ENCODE measurements at places on chromosomes 4 and X. TPM values are rescaled to one million over a fixed set of nuclear protein-coding genes. Genes with fewer than 3 reads are reported as not detected.

GRCh38 chrX:45765767-45766166 is 565.1 kb upstream of the DIPK2B start:
- H3K4me1 ChIP-seq = no peaks in the 10 kb centered on the region
- no peaks in the 10 kb centered on the region for H3K36me3 ChIP-seq
- H3K27me3 ChIP-seq = no peaks in the 10 kb centered on the region
- H3K27ac ChIP-seq = no peak overlapping the region
- H3K4me3 ChIP-seq = no peak overlapping the region

DNA sequence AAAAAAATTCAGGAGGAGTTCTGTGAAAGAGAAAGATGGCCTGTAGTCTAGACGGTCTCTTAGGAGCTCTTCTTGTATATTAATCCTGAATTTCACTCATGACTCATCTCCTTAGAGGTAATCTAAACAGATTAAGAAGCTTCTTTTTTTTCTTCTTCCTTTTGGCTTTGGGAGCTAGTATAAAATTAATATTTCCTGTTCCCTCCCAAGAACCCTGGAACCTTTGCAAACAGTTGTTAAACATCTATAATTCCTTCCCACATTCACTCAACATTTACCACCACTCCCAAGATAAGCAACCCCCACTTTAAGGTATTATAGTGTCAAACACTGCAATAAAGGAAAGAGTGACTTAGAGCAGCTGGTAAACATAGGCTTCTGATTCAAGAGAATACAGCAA is 146.4 kb upstream of the EDNRA start:
- H3K27ac ChIP-seq = peak overlapping the region; percentile 15
- no peaks in the 10 kb centered on the region for H3K4me1 ChIP-seq
- H3K27me3 ChIP-seq = no peaks in the 10 kb centered on the region

DNA sequence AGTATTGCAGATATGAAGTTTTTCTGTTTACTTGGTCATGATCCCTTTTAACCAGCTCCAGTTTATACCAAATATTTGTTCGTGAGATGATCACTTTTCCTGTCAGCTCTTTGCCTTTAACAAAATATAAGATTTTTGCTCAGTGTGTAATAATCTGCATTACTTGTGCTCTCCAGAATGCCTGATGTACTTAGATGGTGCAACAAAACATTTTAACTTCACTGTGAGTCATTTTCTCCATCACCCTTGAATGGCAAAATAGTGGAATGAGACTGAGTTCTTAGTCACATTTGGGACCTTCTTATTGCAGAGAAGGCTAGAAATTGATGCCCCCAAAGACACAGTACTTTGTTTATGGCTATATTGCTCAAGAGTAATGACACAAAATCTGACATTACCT is 252.0 kb downstream of the FRMPD4 start:
- no peaks in the 10 kb centered on the region for H3K27me3 ChIP-seq
- H3K4me1 ChIP-seq = no peaks in the 10 kb centered on the region
- no peaks in the 10 kb centered on the region for H3K36me3 ChIP-seq
- DNase-seq = no peak
- H3K27ac ChIP-seq = no peak overlapping the region

- H3K36me3 ChIP-seq = no peaks in the 10 kb centered on the region
- H3K4me1 ChIP-seq = no peaks in the 10 kb centered on the region
- H3K27me3 ChIP-seq = no peaks in the 10 kb centered on the region
- H3K4me3 ChIP-seq = no peak overlapping the region
- DNase-seq = no peak
Measured at GRCh38 chr4:169428376-169428775, 157.6 kb upstream of the SH3RF1 start.

DNA sequence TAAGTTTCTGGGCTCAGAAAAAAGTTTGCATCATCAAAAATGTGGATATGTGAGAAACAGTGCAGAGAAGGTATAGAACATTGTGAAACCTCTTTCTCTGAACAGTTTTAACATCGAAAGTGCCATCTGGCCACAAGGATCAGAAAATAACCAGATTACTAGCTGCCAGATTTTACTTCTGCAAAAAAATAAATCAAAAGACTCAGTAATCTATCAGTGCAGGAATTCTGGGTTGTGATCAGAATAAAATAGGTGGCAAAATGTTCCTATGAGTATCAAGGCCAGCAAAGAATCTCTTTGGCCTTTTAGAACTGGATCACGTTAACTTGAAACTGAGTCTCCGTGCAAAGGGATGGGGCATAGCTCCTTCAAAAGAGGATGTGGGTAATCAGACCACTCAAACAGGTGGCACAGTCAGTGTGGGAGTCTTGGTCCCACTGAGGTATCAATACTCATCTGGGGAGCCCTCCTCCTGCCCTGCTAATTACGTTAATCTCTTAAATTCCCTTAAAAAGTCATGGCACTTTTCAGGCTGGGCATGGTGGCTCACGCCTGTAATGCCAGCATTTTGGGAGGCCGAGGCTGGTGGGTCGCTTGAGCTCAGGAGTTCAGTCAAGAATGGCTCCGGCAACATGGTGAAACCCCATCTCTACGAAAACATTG is 26.7 kb upstream of the RBM47 start:
- no peak for DNase-seq
- H3K4me3 ChIP-seq = no peak overlapping the region
- H3K4me1 ChIP-seq = no peaks in the 10 kb centered on the region
- no peak overlapping the region for H3K27ac ChIP-seq
- H3K36me3 ChIP-seq = no peaks in the 10 kb centered on the region

GRCh38 chrX:2183193-2183725 is 317.5 kb downstream of the DHRSX start:
- no peak overlapping the region for H3K27ac ChIP-seq
- H3K4me1 ChIP-seq = no peaks in the 10 kb centered on the region
- H3K36me3 ChIP-seq = no peaks in the 10 kb centered on the region
- DNase-seq = no peak
- no peaks in the 10 kb centered on the region for H3K27me3 ChIP-seq

DNA sequence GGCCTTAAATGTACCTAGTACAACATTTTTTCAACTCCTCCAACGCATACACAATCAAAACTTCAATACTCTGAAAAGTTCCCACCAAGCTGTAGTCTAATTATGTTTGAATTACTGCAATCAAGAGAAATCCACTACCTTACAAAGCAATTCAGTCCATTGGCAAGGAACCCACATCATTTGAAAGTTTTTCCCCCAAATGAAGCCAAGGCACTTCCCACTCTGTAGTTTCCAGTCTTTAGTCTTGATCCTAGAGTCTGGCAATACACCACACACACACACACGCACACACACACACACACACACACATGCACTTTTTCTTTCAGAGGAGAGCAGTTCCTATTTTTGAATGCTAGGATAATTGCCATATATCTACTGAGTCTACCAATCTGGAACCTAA is 79.6 kb downstream of the ANTXR2 start:
- H3K27ac ChIP-seq = no peak overlapping the region
- H3K27me3 ChIP-seq = no peaks in the 10 kb centered on the region
- DNase-seq = no peak
- no peak overlapping the region for H3K4me3 ChIP-seq
- no peaks in the 10 kb centered on the region for H3K36me3 ChIP-seq
- no peaks in the 10 kb centered on the region for H3K4me1 ChIP-seq

DNA sequence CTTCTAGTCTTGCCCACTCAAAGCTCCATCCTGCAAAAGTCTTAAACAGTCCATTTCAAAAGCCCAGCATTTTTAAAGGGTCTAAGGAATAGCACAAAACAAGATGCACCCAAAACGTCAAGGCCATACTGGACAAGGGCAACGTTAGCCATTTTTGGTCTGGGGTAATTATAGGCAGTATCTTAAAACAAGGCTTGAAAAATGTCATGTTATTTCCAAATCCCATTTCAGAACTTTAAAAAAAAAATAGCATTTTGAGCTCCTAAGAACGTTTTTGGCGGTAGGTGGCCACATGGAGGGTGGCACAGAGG is 584 bp upstream of the TMEM165 start:
- peak overlapping the region; percentile 100 for H3K27ac ChIP-seq
- no peak for DNase-seq
- H3K4me1 ChIP-seq = peaks cover 9% of the 10 kb centered on the region
- peak overlapping the region; percentile 97 for H3K4me3 ChIP-seq
- H3K36me3 ChIP-seq = no peaks in the 10 kb centered on the region

DNA sequence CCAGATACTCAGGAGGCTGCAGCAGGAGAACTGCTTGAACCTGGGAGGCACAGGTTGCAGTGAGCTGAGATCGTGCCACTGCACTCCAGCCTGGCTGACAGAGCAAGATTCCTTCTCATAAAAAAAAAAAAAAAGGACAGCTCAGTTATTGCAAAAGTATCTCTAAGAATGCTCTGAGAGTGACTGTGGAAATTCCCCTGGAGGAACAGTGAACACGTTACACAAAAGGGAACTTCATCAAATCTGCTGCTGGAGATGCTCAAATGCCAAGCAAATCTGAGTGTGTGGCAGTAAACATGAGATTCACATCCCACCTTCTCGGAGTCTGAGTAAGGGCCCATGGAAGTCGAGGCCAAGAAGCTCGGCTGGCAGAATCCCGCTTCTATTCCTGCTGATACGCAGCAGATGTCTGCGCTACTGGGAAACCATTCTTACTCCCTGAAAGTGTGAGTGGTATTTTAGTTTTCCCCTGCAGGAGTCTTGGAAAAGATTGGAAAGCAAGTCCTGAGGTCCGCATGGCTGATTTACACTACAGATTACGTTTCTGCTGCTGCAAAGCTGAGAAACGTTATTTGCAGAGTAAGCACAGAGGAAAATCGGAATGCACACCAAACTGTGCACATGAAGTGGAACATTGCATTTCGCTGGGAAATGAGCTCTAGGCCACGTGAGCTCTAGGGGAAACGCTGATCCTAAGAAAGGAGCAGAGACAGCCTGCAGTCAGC is 162.9 kb downstream of the NSUN7 start:
- H3K4me3 ChIP-seq = no peak overlapping the region
- no peak for DNase-seq
- no peaks in the 10 kb centered on the region for H3K27me3 ChIP-seq
- H3K36me3 ChIP-seq = no peaks in the 10 kb centered on the region
- peaks cover 4% of the 10 kb centered on the region for H3K4me1 ChIP-seq

DNA sequence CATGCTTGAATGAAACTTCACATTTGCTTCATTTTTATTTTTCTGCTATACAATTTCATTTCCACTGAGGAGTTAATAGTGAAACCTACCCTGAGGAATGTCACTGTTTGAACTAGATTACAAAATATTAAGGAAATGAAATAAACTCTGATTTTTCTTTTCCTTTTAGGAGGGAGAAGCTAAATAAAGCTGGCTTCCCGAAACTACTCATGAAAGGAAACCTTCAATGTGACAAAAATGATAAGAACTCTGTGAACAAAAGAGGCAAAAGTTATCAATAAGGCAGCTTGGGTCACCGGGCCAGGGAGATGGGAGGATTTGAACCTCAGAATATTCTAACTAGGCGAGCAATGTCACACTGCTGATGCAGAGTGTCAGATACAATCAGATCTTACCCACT is 185.2 kb downstream of the APBB2 start:
- no peak overlapping the region for H3K27ac ChIP-seq

- DNase-seq = no peak
- peaks cover 4% of the 10 kb centered on the region for H3K4me1 ChIP-seq
- H3K27me3 ChIP-seq = no peaks in the 10 kb centered on the region
- H3K36me3 ChIP-seq = no peaks in the 10 kb centered on the region
Measured at GRCh38 chr4:7918981-7919380, 20.7 kb downstream of the AFAP1 start.

DNA sequence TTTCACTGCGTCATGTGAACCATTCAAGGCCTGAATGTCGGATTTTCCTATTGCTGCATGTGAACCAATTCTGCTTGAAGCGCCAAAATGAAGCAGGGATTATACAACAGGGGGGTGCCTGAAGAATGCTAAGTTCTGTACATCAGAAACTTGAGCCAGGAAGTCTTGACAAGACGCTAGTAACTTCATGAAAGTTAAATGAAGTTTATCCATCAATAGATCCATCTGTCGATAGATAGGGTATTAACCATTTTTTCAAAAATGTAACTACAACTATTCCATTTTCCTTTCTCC is 590 bp upstream of the NAF1 start:
- no peaks in the 10 kb centered on the region for H3K27me3 ChIP-seq
- H3K4me1 ChIP-seq = no peaks in the 10 kb centered on the region
- no peaks in the 10 kb centered on the region for H3K36me3 ChIP-seq
- no peak for DNase-seq
- peak overlapping the region; percentile 86 for H3K4me3 ChIP-seq
- peak overlapping the region; percentile 77 for H3K27ac ChIP-seq

GRCh38 chrX:39890807-39891206 is 207.0 kb downstream of the BCOR start:
- no peaks in the 10 kb centered on the region for H3K27me3 ChIP-seq
- no peak for DNase-seq
- no peak overlapping the region for H3K27ac ChIP-seq
- H3K4me3 ChIP-seq = no peak overlapping the region

GRCh38 chrX:1389993-1390285 is 2.0 kb downstream of the SLC25A6 start:
- H3K4me1 ChIP-seq = peaks cover 5% of the 10 kb centered on the region
- no peak overlapping the region for H3K27ac ChIP-seq
- peaks cover 30% of the 10 kb centered on the region for H3K36me3 ChIP-seq
- no peaks in the 10 kb centered on the region for H3K27me3 ChIP-seq
- no peak for DNase-seq

- H3K27me3 ChIP-seq = no peaks in the 10 kb centered on the region
- DNase-seq = no peak
- no peak overlapping the region for H3K27ac ChIP-seq
- H3K4me1 ChIP-seq = no peaks in the 10 kb centered on the region
- H3K36me3 ChIP-seq = no peaks in the 10 kb centered on the region
Measured at GRCh38 chr4:57308301-57308700, 198.1 kb upstream of the IGFBP7 start.

GRCh38 chr4:188839704-188840103 is 700.5 kb downstream of the TRIML1 start:
- no peaks in the 10 kb centered on the region for H3K4me1 ChIP-seq
- H3K36me3 ChIP-seq = no peaks in the 10 kb centered on the region
- no peak overlapping the region for H3K4me3 ChIP-seq
- DNase-seq = no peak
- H3K27me3 ChIP-seq = no peaks in the 10 kb centered on the region
- H3K27ac ChIP-seq = no peak overlapping the region

DNA sequence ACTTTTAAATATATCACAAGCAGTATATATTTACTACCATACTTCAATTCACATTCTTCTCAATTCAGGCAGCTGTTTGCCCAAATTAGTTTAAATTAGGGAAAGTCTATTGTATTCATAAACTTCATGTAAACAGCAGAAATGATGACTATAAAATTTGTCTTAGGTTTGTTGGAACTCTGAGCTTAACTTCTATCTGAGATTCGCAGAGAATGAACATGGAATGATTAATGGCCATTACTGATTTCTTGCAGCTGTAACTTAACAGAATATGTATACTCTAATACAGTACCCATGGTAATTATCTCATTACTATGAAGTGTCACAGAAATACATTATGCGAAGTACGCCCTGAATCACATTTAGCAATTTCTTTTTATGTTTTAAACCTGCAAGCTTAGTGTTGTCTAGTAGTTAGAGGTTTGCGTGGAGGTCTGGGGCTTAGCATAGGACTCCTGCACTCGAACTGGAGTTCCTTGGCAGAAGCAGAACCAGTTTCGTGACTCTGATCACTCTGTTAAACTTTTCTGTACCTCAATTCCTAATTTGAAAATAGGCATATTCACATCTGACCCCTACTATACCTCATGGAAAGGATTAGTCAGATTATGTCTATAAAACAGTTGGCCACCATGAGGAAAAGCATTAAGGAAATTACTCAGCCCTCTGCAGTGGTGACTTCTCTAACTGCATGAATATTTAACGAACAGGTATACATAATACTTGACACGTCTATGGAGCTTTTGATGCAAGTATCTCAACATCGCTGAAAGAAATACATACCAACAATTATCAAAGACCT is 243.2 kb downstream of the MGST2 start:
- H3K4me1 ChIP-seq = no peaks in the 10 kb centered on the region
- H3K36me3 ChIP-seq = no peaks in the 10 kb centered on the region
- no peaks in the 10 kb centered on the region for H3K27me3 ChIP-seq
- no peak overlapping the region for H3K27ac ChIP-seq

Gene FRG2
- not detected for total RNA-seq

Gene GABRG1
- not detected for total RNA-seq

Gene FGFR3
- total RNA-seq = 32.3 TPM

Gene CLGN
- 0.25 TPM for total RNA-seq

Data from colonic mucosa (tissue), 4 donors.